Kidney (tissue), 22 donors: ENCODE measurements at places on chromosomes 3 and 15.

GRCh38 chr3:150393745-150394144, 14.4 kb upstream of the TSC22D2 start:
- DNase-seq: no peak

DNA sequence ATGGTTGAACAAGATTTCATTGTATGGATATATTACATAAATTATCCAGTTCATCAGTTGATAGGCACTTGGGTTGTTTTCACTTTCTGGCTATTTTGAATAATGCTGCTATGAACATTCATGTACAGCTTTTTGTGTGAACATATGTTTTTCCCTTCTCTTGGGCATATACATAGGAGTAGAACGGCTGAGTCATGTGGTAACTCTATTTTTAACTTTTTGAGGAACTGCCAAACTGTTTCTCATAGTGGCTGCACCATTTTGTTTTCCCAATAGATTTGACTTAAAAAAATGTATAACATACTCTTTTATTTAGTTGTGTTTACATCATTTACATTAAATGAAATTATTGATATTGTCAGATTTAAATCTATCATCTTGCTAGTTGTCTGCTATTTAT, 28.8 kb upstream of the RFX7 start:
- no peak for DNase-seq

DNA sequence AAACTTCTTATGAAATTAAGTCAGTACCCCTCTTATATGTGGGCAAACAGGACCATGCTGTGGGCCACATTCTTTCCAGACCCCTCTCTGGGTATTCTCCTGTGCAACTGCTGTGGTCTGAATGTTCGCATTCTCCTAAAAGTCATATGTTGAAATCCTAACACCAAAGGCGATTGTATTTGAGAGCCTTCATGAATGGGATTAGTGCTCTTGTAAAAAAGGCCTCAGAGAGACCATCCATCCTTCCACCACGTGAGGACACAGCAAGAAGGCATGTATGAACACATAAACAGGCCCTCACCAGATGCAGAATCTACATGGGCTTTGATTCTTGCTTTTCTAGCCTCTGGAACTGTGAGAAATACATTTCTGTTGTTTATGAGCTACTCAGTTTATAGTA, 68.0 kb upstream of the NAALADL2 start:
- no peak for DNase-seq

DNA sequence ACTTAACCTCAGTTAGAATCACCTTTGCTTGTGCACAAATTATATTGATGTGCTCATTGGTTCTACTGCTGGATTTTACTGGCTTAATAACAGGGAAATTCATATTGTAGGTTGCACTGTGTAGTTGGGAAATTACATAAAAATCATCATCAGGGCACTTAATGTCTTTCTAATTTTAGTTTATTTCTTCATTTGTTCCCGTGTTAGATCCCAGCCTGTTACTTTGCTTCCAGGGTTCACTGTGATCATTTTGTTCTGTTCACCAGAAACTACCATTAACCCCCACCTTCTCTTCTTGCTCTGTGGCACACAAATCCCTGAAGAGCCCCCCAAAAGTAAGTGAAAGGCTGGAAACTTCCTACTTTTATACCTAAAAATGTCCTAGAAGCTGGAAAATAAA, 80.4 kb downstream of the RARB start:
- no peak for DNase-seq

GRCh38 chr3:193552923-193553322, 1.8 kb downstream of the ATP13A4 start:
- no peak for DNase-seq

- no peak for DNase-seq
These were observed 35.0 kb downstream of the MTMR10 start for GRCh38 chr15:30956216-30957124.

GRCh38 chr15:65908876-65909275, 39.6 kb downstream of the RAB11A start:
- no peak for DNase-seq

DNA sequence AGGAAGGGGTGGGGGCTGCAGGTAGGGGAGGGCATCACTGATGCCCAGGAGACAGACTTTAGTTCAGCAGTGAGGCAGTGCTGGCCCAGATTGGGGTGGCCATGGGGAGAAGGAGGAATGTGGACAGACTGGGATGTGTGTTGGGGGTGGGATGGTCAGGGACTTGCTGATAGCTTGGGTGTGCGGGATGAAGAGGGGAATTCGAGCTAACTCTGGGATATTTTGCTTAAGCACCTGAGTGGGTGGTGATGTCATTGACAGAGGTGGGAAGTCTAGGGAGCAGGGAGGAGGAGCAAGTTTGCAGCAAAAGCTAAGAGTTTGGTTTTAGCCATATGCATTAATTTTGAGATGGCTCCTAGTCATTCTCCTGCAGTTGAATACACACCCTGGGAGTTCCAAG, 207.5 kb downstream of the RPLP1 start:
- DNase-seq: no peak
